Breast epithelium (tissue), 4 donors: ENCODE measurements at places on chromosomes 2 and 18. TPM values are rescaled to one million over a fixed set of nuclear protein-coding genes. Genes with fewer than 3 reads are reported as not detected.

Gene TGOLN2
- 111 TPM for total RNA-seq

DNA sequence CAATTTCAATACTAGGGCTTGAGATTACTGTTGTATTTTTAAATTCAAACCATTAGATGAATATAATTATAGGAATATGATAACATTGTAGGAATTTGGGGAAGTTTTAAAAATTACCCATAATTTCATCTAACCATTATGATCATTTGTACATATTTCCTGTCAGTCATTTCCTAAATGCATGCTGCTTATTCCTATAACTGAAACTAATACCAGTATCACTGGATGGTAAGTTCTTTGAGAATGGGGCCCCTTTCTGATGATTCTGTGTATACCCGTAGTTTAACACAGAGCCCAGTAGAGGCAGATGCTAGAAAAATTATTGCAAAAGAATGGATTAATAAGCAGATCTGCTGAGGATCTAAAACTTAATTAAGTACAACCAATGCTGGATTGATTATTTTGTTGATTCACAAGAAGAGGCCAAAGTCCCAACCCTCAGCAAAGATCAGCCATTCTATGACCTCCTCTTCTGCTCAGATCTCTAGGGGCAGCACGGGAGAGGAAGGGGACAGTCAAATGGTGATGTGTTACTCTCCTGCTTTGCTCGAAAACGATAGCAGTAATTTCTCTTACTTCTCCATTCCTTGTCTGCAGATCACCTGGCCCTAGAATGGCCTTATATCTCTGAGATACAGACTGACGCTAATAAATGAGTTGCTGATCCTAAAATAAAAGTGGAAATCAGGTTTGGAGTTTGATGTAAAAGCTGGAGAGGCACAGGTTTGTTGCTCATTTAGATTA is 69.5 kb upstream of the PELI1 start:
- no peak for DNase-seq

DNA sequence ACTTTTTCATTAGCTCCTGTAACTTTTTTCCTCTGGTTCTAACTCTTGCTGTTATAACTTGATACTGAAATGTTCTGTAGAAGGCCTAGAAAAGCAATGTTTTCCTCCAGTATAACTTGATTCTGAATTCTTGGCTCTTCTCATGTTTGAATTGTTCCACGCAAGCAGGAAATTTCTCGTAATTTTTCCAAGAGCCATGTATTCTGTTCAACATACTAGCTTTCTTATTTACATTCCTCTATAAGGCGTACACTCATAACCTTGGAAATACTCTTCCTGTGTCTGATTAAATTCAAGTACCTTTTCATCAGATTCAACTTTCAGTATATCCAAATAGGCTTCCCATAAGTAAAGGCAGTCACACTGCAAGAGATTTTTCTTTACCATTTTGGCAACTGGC is 109.1 kb downstream of the SMAD2 start:
- DNase-seq, result no peak

Gene IL36A
- total RNA-seq, result not detected

Gene SYT4
- total RNA-seq, result not detected

DNA sequence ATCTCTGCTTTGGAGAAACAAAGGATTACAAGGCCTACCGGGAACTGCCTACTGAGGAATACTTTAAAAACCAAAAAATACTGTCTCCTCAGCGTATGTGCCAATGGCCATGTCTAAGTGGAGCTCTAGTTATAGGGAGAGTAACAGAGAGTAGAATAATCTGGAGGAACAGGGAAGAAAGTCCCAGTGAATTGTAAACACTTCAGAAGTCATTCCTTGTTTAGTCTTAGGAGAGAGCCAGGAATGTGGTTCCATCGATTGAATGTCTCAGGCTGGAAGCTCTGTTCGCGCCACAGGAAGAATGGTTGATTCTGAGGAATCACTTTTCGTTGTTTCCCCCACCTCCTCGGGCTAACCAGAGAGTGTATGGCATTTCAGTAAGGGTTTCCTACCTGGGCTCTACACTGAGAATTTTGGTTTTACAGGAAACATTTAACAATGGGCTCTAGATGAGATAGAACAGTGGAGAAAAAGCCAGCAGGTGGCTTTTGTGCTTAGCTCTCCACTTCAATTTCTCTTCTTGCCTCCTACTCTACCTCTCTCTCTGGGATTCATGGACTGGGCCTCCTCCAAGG is 88.7 kb downstream of the ACVR1 start:
- no peak for DNase-seq

- DNase-seq, result no peak
Measured at GRCh38 chr18:68519336-68519735, 195.6 kb downstream of the TMX3 start.

Gene PLEK
- total RNA-seq, result 20.5 TPM

GRCh38 chr2:107027810-107028209 is 141.8 kb upstream of the ST6GAL2 start:
- no peak for DNase-seq

GRCh38 chr2:184835398-184835715 is 237.0 kb downstream of the ZNF804A start:
- no peak for DNase-seq

Gene CARF
- total RNA-seq, result 16.6 TPM

Gene RPRM
- not detected for total RNA-seq

DNA sequence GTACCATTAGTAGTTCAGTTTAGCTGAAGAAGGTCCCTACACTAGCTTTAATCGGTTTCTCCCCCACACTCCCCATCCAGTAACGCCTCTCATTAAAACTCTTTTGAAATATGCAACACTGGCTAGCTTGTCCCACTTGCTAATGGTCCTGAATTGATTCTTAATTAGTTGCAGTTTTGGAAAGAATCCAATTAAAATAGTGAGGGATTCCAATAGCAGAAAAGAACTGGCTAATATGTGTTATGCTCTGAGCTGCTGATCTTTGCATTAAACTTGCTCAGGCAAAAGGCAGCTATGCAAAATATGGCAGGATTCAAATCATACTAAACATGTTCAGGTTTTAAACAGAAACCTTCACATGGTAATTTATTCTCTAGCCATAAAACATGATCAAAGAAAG is 252.5 kb upstream of the HNRNPA3 start:
- DNase-seq, result no peak

- no peak for DNase-seq
Measured at GRCh38 chr18:37710726-37711125, 145.1 kb upstream of the CELF4 start.

GRCh38 chr2:72399879-72400278 is 252.2 kb upstream of the CYP26B1 start:
- DNase-seq, result no peak

DNA sequence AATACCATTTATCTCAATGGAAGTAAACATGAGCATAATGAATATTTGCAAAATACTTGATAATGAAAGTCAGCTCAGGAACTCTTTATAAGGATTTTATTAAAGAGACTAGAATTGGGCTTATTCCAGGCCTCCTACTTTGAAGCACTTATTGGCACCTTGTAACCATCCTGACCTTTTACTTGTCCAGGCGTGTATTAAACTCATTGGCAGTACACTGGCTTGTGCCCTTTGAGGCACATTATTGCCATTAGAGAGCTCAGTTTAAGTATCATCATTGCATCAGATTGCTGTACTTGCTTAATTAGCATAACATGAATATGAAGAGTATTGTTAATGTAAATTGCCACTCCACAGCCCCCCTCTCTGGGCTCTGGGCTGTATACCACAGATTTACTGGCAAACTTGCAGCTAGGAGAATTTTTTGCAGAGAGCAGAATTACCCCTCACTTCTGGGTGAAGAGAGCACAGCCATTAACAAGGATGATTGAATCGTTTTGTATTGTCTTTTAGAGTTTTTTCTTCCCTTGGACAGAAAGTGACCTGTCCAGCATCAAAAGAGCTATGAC is 72.5 kb downstream of the XIRP2 start:
- DNase-seq, result no peak

Gene TTR
- total RNA-seq, result not detected

DNA sequence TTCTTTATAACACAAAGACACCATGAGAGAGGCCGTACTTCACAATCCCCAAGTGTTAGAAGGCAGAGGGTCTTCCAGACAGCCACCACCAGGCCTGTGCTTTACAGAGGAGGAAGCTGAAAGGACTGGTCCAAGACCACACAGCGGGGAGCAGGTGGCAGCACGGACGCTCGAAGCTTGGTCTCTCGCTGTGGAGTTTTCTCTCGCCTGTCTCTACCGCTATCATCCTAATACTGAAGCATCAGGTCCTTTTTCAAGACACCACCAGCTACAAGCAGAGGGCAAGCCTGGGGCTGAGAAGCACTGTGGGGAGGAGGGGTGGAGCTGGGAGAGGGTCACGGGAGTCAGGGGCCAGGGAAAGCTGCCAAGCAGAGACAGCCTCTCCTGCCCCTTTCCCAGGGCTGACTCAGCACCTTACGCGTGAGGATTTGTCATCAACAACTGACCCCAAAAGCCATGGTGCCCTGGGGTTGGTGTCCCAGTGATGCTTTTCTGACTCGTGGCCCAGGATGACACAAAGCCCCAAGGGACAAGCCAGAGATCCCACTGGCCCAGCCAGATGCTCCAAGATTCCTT is 31.9 kb upstream of the FOSL2 start:
- no peak for DNase-seq

GRCh38 chr18:38644875-38645641 is 1079.5 kb upstream of the CELF4 start:
- no peak for DNase-seq

DNA sequence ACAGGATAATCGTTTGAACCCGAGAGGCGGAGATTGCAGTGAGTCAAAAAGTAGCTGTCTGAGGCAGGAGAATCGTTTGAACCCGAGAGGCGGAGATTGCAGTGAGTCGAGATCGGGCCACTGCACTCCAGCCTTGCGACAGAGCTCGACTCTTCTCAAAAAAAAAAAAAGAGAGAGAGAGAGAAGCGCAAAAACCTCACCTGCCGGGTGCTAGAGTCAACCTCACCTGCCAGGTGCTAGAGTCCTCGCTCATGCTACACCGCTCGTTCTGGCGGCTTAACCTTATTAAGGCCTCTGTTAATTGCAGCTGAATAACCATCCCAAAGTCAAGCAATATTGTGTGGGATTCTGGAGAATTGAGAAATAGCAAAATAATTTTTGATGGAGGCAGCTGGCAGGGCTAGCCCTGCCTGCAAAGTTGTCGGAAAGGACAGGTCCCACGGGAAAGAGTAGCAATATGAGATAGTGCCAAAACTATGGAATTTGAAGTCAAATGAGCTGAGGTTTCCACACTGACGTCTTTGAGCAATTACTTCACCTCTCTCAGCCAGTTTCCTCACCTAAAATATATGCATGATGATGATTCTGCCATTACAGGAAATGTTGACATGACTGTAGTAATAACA is 644 bp upstream of the DYM start:
- DNase-seq, result no peak

Gene PLCL1
- 11.1 TPM for total RNA-seq

GRCh38 chr2:232290668-232291067 is 87.9 kb upstream of the ALPP start:
- no peak for DNase-seq

DNA sequence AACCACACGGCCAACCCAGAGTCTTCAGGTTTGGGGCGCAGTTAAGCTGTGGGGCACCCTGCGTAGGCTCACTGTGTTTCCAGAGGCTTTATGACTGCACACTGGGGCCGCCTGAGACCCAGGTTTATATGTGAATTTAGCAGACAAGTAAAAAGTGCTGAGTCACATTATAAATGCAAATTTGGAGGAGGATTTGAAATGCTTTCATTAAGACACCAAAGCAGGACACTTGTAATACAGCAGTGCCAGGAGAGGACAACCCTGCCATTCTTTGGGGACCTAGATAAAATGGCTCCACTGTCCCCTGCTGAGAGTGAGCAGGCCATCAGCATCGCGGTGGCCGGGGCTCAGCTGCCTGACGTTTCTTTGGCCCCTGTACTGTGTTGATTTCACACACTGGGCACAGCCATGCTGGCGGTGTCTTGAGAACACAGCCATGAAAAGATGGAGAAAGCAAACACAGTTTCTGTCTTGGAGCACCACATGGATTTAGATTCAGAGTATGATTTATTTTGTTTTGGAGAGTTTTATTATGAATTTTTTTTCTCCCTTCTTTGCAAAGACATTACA is 10.2 kb downstream of the ACKR3 start:
- no peak for DNase-seq

DNA sequence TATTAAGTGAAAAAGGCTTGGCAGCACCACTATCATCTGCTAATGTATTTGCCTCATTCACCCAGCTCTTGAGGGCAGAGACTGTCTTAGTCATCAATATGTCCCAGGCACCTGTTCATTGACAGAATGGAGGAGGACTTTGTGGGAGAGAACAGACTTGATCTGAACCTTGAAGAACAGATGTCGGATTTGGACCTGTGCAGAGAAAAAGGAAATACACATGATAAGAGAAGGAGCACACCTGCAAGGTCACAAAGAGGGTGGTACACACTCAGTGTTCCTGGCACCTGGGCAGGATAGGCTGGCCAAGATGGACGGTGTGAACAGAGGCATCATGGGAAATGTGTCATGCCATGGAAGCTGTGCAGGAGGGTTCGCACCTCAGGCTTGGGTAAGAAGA is 7.4 kb upstream of the MGAT4A start:
- no peak for DNase-seq

DNA sequence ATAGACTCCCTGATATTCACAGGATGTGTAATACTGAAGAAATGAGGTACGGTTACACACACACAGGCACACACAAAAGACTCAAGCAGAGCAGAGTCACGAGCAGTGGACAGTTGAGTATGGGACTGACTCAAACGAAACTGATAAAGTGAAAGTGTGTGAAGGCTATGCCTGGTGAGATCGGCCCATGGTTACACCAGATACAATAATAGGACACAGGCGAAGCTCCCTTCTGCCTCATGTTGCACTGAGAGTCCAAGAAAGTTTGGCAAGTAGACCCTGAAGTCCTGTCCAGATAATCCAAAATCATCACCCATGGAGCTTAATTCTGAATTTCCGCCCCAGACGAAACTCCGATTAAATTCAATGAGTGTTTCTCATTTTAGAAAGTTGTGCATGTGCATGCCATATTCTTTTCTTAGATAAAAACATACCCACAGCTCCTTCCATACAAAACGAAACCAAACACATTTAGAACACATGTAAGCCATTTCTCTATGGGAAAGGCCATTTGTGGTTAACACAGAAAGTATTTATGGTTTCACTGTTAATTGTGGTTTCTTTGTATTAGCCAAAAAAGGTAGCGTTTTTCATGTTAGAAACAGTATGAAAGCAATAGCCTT is 567.6 kb downstream of the PLCL1 start:
- DNase-seq, result no peak

Gene KYNU
- 11.7 TPM for total RNA-seq

Gene CIB4
- total RNA-seq, result not detected

- no peak for DNase-seq
Measured at GRCh38 chr2:201793631-201794030, 12.7 kb upstream of the CDK15 start.
